ENCODE measurements at places on chromosomes 6 and 20. TPM values are rescaled to one million over a fixed set of nuclear protein-coding genes. Genes with fewer than 3 reads are reported as not detected.
A peak's percentile ranks its signal among the peaks of the same experiment; 100 is the strongest.

DNA sequence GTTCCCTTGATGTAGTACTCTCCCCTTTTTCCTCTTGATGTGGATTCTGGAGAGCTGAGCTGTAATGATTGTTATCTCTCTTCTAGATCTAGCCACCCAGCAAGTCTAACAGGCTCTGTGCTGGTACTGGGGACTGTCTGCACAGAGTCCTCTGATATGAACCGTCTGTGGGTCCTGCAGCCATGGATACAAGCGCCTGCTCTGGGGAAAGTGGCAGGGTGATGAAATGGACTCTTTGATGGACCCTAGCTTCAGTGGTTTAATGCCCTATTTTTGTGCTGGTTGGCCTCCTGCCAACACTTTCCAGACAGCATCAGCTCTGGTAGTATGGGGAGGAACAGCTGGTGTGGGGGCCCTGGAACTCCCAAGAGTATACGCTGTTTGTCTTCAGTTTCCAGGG, 216.3 kb downstream of the ADGRG6 start:
- peak; percentile 48 for DNase-seq

GRCh38 chr6:116354236-116354635, 16.5 kb upstream of the DSE start:
- no peak for DNase-seq

Gene C6orf15
- 0.33 TPM for total RNA-seq

Gene HDGFL1
- total RNA-seq, result not detected

Gene UBD
- not detected for total RNA-seq

DNA sequence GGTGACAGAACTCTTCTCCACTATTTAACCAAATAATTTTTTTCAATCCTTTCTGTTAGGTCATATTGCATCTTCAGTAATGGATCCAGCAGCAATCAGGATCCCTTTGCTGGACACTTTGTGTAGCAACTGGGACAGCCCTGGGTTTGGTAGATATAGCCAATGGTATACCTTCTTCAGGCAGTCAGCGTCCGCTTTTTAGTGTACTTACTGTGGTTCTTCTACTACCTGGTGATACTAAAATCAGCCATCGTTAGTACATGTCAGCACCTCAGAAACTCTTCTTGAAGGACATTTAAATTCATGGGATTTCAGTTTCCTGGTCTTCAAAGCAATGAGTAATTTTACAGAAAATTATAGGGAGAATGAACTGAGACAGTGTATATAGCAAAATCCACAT, 93.5 kb downstream of the ADGRG6 start:
- DNase-seq, result no peak

GRCh38 chr6:87925373-87926060, 122.1 kb upstream of the SPACA1 start:
- no peak for DNase-seq

GRCh38 chr6:45558858-45559257, 181.1 kb upstream of the SUPT3H start:
- DNase-seq, result no peak

Gene ZC2HC1B
- not detected for total RNA-seq

Gene TOX2
- total RNA-seq, result 0.18 TPM

GRCh38 chr6:11054722-11055121, 10.6 kb upstream of the ELOVL2 start:
- DNase-seq, result no peak

GRCh38 chr6:112929641-112930040, 582.5 kb downstream of the RFPL4B start:
- no peak for DNase-seq

GRCh38 chr20:40643891-40644290, 45.1 kb downstream of the MAFB start:
- no peak for DNase-seq

DNA sequence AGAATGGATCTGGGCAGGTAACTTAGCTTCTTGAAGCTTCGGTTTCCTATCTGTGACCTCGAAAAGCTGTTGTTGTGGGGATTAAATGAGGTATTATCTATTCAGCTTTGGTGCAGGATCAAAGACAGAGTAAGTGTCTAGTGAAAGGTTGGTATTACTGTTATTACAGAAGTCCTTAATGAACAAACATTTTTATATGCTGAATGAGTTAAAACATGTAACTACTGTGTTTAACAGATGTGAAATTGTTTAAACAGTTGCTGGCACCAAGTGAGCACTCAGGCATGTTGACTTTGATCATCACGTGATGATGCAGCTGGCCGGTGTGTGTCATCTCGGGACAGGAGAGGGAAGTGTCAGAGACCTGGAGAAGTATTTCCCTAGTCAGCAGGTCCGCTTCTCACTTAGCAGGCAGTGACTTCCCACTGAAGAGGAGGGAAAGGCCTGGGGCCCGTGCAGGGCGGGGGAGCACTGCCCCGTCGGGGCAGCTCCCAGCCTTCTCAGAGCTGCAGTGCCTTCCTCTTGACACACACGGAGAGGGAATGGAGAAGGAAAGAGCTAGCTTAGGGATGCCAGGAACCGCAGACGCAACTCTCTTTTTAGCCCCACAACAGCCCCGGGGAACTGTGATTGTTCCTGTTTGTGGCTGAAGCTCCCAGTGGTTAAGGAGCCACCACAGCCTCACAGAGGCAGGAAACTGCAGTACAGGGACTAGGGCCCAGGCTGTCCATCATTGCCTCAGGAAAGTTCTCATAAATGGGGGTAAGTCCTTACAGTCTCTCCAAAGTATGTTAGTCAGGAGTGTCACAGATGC, 18.0 kb downstream of the TUBB2A start:
- peak; percentile 73 for DNase-seq

DNA sequence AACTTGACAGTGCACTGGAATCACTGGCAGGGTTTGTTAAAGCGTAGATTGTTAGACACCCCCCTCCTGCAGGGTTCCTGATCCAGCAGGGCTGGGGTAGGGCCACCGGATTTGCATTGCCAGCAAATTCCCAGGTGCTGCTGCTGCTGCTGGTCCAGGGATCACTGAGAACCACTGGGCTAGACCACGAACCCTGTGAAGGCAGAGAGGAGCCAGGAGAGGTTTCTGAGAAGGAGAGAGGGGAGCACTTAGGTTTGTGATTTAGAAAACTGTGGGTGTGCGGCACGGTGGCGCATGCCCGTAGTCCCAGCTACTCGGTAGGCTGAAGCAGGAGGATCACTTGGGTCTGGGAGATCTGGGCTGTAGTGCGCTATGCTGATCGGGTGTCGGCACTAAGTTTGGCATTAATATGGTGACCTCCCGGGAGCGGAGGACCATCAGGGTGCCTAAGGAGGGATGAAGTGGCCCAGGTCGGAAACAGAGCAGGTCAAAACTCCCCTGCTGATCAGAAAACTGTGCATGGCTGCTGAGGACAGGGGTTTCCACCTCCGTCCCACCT, 53.6 kb upstream of the FAM83D start:
- no peak for DNase-seq
